ENCODE measurements at places on chromosomes 1 and 21.

DNA sequence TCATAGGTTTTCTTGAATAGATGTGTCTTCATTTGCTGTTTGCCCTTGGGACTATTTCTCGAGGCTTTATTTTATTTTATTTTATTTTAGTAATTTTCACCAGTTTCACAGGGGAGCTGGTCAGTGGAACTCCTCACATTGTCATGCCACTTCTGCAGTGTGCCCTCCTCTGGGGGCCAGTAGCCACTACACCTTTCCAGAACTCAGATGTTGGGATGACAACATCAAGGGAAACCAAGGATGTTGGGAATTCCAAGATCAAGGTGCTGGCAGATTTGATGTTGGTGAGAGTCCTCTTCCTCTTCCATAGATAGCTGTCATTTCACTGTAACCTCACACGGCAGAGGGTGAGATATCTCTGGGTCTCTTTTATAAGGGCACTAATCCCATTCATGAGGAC is 35.5 kb downstream of the SLC26A9 start:
- peak; percentile 8 for DNase-seq

GRCh38 chr1:203769505-203770343 is 4.7 kb downstream of the LAX1 start:
- peak; percentile 96 for DNase-seq

DNA sequence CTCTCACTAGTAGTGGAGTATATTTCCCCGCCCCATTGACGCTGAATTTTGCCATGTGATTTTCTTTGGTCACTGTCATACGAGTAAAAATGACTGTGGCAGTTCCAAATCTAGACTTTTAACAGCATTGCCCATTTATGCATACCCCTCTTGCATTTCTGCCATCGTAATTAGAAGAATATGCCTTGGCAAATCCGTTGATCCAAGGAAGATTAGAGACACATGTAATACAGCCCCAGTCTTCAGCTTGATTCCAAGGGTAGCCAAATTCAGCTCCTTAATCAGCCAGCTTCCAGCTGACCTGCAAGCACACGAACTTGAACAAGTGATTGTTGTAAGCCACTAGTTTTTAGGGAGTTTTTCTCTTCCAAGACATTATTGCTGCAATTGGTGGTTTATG is 290.3 kb upstream of the ADAMTS5 start:
- no peak for DNase-seq

- DNase-seq = no peak
Measured at GRCh38 chr1:236534151-236534651, 10.4 kb downstream of the LGALS8 start.

GRCh38 chr1:21622466-21623315 is 46.5 kb downstream of the RAP1GAP start:
- DNase-seq = no peak

DNA sequence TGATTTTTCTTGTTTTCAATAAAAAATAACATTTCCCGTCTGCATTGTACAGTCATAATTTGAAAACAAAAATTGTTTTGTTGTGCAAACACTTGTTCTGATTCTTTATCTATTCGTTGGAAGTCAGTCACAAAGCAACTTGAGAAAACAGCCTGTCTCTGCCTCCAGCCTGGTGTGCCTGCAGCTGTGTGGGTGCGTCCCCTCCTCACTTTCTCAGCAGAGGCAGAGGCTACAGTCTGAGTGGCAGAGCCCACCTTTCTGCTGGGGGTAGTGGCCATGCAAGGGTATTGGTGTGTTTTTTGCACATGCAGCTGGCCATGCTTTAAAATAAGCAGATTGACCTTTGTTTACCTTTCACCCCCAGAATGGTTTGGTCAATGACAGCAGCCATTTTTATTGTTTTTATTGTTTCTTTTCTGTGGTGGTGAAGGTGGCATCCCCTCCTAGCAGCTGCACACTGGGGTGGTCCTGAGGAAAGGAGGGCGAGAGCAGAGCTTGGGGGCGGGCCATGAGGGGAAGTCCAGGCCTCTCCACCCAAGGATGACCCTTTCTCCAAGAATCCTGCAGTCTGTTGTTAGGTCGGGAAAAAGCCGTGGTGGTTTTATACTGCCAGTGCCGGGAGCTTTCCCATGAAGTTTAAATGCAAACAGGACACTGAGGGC is 159.6 kb downstream of the PCBP3 start:
- no peak for DNase-seq

DNA sequence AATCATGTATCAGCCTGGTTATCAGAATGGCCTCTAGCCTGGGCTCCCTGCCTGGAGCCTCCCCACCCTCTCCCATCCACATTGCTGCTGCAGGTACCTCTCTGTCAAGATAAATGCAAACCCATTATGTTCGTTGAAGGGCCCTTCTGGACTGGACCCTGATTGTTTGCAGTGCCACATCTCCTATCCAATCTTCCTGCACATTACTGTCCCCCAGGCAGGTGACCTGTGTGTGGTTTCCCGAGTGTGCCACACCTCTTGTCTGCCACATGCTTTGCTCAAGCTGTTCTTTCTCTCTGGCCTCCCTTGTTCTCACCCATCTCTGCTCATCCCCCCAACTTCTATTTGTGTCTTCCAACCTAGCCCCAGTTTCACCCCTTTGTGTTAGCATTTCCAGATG is 32.4 kb downstream of the IER5 start:
- DNase-seq = no peak

GRCh38 chr1:157948312-157949073 is 45.0 kb upstream of the KIRREL1 start:
- peak; percentile 12 for DNase-seq

DNA sequence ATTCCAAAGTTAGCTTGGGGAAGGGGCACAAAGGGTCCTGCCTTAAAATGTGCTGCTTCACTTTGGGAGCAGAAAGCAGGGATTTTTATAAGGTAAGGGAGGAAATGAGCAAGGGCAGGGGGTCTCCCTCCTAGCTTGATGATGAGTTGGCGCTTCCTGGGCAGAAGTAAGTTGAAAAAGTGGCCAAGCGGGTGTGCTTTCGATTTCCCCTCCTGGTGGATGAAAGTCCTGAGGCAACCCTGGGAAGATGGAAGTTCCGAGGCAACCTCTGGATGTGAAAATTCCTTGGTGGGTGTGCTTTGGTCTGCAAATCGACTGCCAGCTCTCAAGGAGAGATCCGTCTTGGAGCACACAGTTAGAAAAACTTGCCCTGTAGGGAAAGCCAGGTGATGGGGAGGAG is 41.7 kb upstream of the CD2 start:
- no peak for DNase-seq

DNA sequence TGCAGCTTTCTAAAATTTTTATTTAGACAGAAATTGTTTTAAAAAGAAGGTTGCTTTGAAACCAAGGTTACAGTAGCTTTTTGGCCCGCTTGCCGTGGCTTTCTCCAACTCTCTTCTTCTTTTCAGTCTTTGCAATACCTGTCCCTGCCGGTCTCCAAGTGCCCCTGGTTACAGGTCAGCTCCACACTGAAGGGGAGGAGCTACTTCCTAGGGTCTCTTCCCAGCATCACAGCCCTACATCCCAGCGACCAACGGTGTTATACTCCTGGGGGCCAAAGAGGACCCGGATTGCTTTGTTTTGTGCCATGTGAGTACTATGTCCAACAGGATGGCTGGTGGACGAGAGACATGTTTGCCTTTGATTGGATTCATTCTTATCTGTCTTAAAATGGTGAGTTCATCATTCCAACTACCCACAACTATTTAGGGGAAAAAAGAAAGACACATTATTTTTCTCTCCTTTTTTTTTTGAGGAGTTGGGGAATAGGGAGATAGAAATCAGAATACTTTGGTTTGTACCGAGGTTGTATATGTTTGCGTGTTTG is at the start of gene FNDC7:
TSS of gene FNDC7 (plus strand) at position 303 of the 545 bp plus-strand sequence. CDS start at position 329, 26 bp downstream.
- no peak for DNase-seq

DNA sequence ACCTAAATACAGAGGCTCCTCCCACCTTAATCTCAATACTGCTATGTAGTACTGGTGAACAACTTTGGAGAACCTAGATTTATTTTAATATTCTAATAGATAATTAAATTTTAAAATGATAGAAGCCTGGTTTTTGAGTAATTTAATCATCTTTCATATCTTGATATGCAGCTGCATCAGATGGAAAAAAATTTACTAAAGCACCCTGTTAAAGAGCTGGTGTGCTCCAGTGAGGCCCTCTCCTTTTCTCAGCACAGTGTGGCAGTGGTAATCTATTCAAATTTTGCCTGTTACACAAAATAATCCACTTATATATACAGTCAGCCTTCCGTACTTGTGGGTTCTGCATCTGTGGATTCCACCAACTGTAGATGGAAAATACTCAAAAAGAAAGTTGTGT is 82.8 kb downstream of the LRRC8C start:
- no peak for DNase-seq

GRCh38 chr1:16440470-16441281 is at the start of gene NECAP2:
NECAP2 (plus strand) TSS chr1:16440724; CDS start chr1:16440762, 38 bp downstream.
- peak; percentile 91 for DNase-seq

DNA sequence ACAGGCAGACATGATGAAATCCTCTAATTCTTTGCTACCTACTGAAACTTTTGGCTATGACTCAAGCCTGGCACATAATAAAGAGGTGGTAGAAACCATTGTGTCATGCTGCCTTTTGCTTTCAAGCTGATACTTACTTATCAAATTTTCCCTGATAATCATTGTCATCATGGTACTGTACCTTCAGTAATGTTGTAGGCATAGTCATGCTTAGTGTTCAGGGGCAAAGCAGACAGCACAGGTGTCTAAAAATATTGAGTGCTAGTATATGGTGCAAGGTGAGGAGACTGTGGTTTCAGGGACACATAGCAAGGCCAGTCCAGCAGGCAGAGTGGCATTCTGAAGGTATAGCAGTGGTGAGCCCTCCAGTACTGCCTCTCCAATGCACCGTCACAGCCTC is 226.9 kb upstream of the DEPDC1 start:
- DNase-seq = no peak

- DNase-seq = peak; percentile 76
Measured at GRCh38 chr1:108560189-108560873, 431 bp downstream of the EEIG2 start.

- DNase-seq = no peak
Measured at GRCh38 chr1:161681879-161682278, 18.9 kb downstream of the FCGR2B start.

GRCh38 chr1:89311757-89312156 is 39.1 kb upstream of the GBP5 start:
- no peak for DNase-seq

DNA sequence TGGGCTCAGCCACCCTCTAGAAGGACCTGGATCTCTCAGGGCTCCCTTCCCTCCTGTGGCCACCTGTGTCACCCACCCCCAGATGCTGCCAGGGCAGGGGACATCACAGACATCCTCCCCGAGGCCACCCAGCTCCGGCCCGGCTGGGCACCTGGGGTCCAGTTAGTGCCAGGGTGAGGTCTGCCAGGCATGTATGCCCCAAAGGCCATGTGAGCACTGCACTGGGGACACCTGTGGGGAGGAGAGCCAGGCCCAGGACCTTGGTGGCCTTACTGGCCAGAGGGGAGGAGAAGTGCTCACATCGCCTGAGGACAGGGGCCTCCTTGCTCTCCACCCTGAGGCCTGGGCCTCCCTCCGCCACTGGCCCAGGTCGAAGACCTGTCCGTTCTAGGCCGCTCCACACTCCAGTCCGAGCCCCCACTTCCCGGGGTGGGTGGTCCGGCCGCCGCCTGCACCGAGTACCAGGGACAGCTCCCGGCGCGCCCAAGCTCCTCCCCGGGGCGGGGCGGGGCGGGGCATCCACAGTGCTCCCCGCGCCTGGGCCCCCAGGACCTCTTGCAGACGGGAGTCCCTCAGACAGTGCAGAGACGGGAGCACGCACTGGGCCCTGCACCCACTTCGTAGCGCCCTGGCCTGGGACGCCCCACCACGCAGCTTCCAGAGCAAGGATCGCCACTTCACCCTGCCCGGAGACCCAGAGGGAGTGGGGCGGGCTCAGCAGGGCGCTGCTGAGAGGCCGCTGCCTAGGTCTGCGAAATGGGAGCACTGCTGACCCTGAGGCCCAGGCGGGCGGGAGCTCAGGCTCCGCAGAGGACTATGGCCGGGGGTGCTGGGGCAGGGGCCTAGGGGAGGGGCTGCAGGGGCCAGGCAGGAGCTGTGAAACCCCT is 34.3 kb upstream of the CCDC27 start:
- no peak for DNase-seq

GRCh38 chr1:101996825-101997465 is at the start of gene OLFM3:
OLFM3 (minus strand) TSS chr1:101996926.
- DNase-seq = peak; percentile 74

- no peak for DNase-seq
Measured at GRCh38 chr21:25572861-25573310, 34.4 kb downstream of the MRPL39 start.

GRCh38 chr1:175865041-175865766 is 121.8 kb upstream of the TNR start:
- peak; percentile 32 for DNase-seq

DNA sequence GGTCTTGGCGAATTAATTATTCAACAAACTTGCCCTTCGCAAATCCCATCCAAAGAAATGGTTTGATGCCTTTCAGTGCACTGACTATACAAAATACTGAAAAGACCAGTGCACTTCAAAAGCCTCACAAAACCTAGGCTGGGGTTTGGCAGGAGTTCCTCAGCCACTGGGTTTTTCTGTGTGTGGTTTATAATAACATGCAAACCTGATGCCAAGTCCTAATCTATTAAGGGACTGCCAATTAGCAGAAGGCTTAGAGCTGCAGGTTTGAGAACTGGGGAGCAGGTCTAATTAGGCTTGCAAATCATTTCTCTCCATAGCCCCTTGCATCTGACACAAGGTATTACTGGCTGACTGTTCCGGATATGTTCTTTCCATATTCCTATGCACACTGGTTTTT is 27.7 kb downstream of the PLPP3 start:
- peak; percentile 14 for DNase-seq

DNA sequence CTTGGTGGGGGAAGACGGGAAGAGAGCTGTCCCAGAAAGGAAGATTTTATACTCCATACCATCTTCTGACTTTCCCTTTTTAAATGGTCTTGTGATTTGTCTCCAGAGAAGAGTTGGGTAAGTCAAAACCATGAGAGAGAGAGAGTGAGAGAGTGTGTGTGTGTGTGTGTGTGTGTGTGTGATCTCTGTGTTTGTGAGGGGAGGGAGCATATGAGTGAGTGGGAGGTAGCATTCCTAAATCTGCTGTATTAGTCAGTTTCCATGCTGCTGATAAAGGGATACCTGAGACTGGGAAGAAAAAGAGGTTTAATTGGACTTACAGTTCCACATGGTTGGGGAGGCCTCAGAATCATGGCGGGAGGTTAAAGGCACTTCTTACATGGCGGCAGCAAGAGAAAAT is 102.0 kb upstream of the VANGL1 start:
- DNase-seq = no peak

GRCh38 chr1:94416901-94417727 is 1.1 kb upstream of the ABCD3 start:
- peak; percentile 61 for DNase-seq

DNA sequence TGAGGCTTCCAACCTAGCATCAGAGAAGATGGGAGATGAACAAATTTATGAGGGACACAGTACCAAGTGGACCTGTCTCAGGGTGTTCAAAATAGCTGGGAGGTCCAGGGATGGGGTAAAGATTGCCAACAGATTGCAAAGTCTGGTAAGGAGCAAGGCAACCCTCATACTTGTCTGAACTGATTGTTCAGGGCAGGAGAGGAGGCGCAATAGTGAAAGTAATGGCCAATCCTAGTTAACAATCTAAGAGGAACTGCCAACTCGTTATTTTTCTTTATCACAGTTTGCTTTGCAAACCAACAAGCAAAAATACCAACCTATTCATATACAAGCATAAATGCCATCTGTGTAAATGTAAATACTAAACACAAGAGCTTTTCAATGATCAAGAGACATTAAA is 78.4 kb upstream of the S1PR1 start:
- DNase-seq = no peak
